ENCODE measurements at places on chromosomes 11 and 22.
A peak's percentile ranks its signal among the peaks of the same experiment; 100 is the strongest.

GRCh38 chr11:134599299-134599771, 187.3 kb upstream of the B3GAT1 start:
- DNase-seq = no peak

- DNase-seq = peak; percentile 9
Measured at GRCh38 chr11:131579932-131580387, 209.5 kb downstream of the NTM start.

- DNase-seq = no peak
Measured at GRCh38 chr22:17920145-17920605, 104.2 kb downstream of the MICAL3 start.

DNA sequence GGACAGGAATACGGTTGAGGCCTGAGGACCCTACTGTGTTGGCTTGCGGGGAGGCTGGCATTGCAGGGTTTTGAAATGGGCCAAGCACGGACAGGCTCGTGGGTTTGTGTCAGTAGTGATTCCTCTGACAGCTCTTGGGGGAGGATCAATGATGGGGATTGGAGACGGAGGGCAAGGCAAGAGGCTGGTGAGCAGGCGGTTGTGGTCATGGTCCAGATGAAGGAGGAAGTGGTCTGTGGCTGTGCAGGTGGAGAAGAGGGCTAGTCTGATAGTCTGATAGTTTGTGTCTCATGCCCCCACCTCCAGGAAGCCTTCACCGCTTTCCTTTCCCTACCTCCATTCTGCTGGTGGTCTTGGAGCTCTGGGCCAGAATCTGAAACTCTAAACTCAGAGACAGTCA, 3.0 kb downstream of the MAFF start:
- DNase-seq = no peak

- DNase-seq = no peak
Measured at GRCh38 chr11:67373648-67374570, 511 bp upstream of the CLCF1 start.

DNA sequence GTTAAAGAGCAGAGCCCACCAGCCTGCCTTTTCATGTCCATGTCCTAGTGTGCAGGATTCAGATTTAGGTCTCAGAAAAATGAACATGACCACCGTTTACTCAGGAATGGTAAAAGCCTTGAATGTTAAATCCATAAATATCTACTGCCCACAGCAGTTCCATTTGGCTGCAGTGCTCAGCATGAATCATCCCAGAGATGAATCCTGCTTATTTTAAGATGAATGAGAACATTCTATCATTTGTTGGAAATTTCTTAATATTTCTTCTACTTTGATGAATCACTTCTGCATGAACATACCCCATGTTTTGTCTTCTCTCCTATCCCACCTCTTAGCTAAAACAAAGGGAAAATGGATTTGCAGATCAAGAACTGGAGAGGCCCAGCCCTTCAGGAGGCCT, 47.5 kb upstream of the AQP11 start:
- DNase-seq = no peak

DNA sequence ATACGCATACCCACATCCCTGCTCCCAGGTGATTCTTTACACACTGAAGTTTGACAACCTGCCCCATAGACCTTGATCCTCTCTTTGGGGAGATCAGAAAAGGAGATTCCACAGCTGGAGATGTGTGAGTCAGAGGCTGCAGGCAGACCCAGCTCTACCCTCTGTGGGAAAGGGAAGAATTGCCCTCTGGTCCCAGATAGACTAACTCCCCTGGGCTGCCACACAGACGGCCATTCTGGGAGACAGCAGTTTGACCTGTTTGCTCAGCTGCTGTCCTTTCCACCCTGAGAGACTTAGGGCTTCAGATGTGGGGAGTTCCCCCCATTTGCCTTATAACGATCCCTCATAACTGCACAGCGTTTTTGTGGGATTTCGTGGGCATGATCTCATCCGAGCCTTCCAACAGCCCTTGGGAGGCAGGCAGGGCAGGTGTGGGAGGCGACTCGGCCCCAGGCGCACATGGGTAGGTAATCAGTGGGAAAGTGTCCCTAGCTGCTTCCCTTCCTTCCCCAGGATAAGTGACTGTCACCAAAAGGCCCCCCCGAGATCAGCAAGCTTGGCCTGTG, 14.1 kb downstream of the FAM83F start:
- DNase-seq = no peak

GRCh38 chr11:105701098-105701497, 91.2 kb downstream of the GRIA4 start:
- DNase-seq = no peak

Data from activated CD4-positive, alpha-beta T cell treated with anti-CD3 and anti-CD28 coated beads, Interleukin-2, amount 50 U/mL, for 48 hours (primary cell).